ENCODE measurements at places on chromosomes 12 and 14. TPM values are rescaled to one million over a fixed set of nuclear protein-coding genes. Genes with fewer than 3 reads are reported as not detected.
A peak's percentile ranks its signal among the peaks of the same experiment; 100 is the strongest.

Gene CCDC92
- 0.43 TPM for total RNA-seq

DNA sequence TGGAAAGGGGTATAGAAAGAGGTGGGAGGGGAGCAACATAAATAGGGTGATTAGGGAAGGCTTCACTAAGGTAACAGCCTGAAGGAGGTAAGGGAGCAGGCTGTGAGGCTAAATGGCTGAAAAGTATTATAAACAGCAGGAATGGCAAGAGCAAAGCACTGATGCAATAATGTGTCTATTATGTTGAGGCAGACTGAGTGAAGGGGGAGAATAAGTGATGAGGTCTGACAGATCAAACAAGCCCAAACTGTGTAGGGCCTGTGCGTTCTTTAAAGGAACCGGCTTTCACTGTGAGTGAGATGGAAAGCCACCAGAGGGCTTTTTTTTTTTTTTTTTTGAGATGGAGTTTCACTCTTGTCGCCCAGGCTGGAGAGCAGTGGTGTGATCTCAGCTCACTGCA is 6.7 kb upstream of the VCPKMT start:
- no peaks in the 10 kb centered on the region for H3K4me1 ChIP-seq
- no peaks in the 10 kb centered on the region for H3K27me3 ChIP-seq
- H3K4me3 ChIP-seq, result no peak overlapping the region
- DNase-seq, result no peak
- H3K27ac ChIP-seq, result no peak overlapping the region

- no peaks in the 10 kb centered on the region for H3K27me3 ChIP-seq
- no peaks in the 10 kb centered on the region for H3K36me3 ChIP-seq
- peak; percentile 85 for DNase-seq
- peak overlapping the region; percentile 32 for H3K4me3 ChIP-seq
- H3K4me1 ChIP-seq, result peaks cover 59% of the 10 kb centered on the region
- H3K27ac ChIP-seq, result no peak overlapping the region
Measured at GRCh38 chr14:104682107-104682593, 7.3 kb upstream of the INF2 start.

GRCh38 chr12:116090516-116090915 is 187.0 kb downstream of the MED13L start:
- no peak overlapping the region for H3K4me3 ChIP-seq
- H3K27ac ChIP-seq, result no peak overlapping the region
- no peak for DNase-seq
- H3K27me3 ChIP-seq, result no peaks in the 10 kb centered on the region

DNA sequence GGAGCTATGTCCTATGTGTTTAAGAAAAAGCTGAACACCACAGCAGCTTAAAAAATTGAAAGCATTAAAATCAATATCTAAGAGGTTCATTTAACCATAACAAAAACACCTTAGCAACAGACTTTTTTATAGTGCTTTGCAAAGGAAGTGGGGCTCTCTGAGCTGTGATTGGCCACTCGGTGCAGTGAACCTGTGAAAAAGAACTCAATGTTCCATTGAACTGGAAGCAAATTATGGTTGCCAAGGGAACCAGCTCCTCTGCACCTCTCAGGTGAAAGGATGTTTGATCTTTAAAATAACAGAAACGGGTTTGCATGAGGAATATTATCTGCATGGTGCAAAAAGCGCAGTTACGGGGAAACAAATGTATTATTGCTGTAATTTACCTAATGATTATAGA is 149.4 kb downstream of the SNAPC1 start:
- H3K36me3 ChIP-seq, result no peaks in the 10 kb centered on the region
- H3K4me1 ChIP-seq, result no peaks in the 10 kb centered on the region
- DNase-seq, result no peak
- H3K4me3 ChIP-seq, result no peak overlapping the region
- no peak overlapping the region for H3K27ac ChIP-seq

GRCh38 chr12:52877242-52877641 is 27.6 kb downstream of the KRT8 start:
- no peaks in the 10 kb centered on the region for H3K36me3 ChIP-seq
- no peak overlapping the region for H3K27ac ChIP-seq
- peaks cover 14% of the 10 kb centered on the region for H3K27me3 ChIP-seq
- no peak overlapping the region for H3K4me3 ChIP-seq

All from H1 (cell line).